ENCODE measurements at places on chromosomes 1 and 21. TPM values are rescaled to one million over a fixed set of nuclear protein-coding genes. Genes with fewer than 3 reads are reported as not detected.

DNA sequence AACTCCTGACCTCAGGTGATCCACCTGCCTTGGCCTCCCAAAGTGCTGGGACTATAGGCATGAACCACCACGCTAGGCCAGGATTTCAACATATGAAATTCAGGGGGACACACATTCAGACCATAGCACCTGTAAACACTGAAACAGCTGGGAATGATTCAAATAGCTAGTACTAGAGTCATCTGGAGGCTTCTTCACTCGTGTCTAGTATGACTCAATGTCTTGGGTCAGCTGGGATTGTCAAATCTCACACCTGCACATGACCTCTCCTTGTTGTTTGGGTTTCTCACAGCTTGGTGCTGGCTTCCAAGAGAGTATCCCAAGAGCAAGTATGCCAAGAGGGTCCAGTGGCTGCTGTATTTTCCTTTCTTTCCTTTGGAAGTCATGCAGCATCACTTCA is 75.1 kb downstream of the PGM1 start:
- DNase-seq: no peak

- DNase-seq: no peak
These were observed 60.7 kb downstream of the ADARB1 start for GRCh38 chr21:45135122-45135521.

GRCh38 chr1:13595411-13595810 is 11.8 kb downstream of the PDPN start:
- DNase-seq: no peak

DNA sequence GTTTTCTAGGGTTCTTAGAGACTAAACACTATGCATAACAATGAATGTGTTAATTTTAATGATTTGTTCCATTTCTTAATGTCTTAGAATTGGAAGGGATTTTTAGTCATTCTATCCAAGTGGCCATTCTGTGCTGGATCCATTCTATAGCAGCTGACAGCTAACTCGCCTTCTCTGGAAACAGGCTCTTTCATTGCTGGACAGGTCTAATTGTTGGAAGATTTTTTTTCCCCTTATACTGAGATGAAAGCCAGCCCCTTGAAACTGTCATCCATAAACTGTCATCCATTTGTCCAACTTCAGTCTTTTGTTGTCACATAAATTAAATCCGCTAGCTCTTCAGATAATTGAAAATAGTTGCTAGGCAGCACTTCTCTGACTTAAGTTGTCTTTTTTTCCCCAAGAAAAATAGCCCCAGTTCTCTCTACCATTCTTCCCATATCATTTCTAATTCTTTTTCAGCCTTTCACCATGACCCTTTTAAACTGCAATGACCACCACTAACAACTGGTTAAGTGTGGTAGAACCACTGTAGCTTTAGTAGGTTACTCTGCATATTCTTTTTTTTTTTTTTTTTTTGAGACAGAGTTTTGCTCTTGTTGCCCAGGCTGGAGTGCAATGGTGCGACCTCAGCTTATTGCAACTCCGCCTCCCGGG is 19.7 kb downstream of the AK4 start:
- DNase-seq: no peak

GRCh38 chr1:74526708-74527107 is 14.3 kb upstream of the LRRC53 start:
- DNase-seq: no peak

DNA sequence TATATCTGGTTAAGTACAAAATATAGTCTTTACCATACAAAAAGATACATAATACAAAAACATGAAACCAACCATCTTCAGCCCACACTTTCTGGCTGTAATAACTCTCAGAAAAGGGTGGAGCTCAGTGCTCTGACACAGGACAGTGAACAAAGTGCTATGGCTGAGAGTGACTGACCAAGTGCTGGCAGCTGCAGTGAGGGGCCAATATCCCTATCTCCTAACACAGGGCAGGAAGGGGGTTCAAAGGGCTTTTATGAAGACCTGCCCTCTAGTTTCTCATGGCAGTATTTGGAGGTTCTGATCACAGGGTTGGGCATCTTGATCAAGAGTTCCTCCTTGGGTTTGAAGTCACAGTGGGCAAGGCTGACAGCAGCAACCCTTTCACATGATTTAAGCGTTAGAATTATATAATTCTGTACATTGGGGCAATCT is 3.9 kb downstream of the TXNIP start:
- DNase-seq: no peak

DNA sequence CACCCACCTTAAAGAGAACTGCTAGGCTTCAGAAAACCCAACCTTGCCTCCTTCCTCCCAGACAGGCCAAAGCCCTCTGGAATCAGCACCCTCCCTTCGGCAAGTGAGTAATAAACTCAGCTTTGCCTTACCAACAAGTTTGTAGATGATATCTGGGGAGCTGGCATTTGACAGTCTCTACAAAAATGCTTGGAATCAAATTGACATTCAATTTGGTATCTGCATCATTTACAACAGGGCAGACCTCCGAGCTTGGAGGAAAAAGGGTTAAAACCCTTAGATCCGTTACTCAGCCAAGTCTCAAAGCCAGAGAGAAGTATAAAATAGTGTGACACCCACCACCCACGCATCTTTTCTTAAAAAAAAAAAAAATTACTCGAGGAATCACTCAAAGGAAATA is 149.3 kb upstream of the EDN2 start:
- no peak for DNase-seq

DNA sequence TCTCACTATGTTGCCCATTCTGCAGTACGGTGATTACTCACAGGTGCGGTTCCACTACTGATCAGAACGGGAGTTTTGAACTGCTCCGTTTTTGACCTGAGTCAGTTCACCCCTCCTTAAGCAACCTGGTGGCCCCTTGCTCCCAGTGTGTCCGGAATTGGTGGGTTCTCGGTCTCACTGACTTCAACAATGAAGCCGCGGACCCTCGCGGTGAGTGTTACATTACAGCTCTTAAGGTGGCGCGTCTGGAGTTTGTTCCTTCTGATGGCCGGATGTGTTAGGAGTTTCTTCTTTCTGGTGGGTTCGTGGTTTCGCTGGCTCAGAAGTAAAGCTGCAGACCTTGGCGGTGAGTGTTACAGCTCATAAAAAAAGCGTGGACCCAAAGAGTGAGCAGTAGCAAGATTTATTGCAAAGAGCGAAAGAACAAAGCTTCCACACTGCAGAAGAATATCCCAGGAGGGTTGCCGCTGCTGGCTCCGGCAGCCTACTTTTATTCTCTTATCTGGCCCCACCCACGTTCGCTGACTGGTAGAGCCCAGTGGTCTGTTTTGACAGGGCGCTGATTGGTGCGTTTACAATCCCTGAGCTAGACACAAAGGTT is 17.6 kb upstream of the PARP1 start:
- no peak for DNase-seq

- no peak for DNase-seq
These were observed 121.2 kb downstream of the DUSP10 start for GRCh38 chr1:221620437-221621384.

GRCh38 chr1:118257946-118258345 is 72.9 kb upstream of the SPAG17 start:
- no peak for DNase-seq

The AJAP1 gene
- 0.55 TPM for total RNA-seq

The DNAJC28 gene
- 1.6 TPM for total RNA-seq

The KRTAP19-3 gene
- total RNA-seq: not detected

The DENND2D gene
- total RNA-seq: 33.0 TPM

The ZNF683 gene
- total RNA-seq: not detected

The TLCD4 gene
- 15.9 TPM for total RNA-seq

All from mesenteric fat pad (tissue), 1 donor.